Glutamatergic neuron (in vitro differentiated cells): ENCODE measurements at places on chromosomes 11 and 22.
A peak's percentile ranks its signal among the peaks of the same experiment; 100 is the strongest.

DNA sequence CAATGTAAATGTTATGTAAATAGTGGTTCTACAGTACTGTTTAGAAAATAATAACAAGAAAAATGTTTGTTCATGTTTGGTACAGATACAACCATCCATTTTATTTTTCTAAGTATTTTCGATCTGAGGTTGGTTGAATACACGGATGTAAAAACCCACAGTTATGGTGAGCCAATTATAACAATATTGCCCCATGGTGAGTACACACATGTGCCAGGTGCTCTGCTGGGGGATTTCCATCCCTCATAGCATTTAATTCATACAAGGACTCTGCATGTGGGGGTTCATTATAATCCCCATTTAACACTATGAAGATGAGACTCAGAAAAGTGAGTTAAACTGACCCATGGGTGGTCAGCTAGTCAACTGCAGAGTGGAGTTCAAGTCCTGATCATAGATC, 23.3 kb upstream of the TTC28 start:
- no peak for DNase-seq

DNA sequence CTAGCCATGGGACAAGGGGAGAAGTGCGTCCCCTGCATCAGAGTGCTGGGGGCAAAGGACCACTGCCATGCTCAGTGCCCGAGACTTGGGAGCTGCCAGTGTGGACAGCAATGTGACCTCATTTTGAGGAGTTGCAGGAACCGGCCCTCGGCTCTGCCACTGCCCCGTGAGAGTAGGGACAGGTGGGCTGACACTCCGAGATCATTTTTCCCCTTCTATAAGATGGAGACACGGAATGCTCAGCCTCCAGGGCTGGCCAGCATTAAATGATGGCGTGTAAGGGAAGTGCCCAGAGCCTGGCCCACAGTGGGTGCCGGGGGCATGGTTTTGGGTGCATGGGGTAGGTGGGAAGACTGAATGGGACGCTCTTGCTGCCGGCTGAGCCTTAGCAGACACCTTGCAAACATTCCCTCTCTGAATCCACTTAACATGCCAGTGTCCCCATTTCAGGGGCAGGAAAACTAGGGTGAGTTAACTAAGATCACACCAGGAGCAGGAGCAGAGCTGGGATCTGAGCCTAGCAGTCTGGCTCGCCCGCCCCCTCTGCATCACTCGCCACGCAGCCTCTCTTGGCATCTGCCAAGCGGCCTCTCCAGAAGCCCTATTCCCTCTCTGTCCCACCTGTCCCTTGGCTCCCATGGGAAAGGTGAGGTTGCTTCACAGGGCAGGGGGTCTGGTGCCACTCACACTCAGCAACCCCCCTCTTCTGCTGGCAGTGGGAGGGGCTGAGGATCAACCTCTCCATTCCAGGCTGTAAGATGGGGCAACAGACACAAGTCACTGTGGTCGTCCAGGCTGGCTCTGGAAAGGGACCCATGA, 13.6 kb downstream of the NPTXR start:
- DNase-seq, result peak; percentile 8

DNA sequence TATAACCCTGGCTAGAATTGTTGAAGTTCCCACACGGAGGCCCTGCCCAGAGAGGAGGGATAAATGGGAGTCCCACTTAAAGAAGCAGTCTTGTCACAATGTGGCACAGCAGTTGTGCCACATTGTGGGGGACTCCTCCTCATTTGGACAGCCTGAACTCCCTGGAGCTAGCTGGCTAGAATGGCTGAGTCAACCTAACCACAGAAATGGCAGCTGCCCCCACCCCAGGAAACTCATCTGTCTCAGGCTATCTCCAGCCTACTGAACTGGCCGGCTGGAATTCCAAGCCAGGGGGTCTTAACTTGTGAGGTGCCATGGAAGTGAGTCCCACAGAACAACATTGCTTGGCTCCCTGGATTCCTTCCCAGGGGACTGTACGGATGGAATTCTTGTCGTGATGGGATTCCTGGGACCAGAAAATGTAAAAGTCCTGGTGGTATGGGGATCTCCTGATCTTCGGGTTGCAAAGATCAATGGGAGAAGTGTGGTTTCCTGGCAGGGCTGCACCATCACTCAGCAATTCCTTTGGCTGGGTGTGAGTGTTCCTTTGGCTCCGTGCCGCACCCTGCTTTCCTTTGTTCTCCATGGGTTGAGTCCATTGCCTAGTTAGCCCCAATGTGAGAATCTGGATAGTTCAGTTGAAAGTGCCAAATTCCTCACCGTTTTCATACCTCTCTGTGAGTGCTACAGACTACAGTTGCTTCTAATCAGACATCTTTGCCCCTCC, 791.2 kb upstream of the FAT3 start:
- no peak for DNase-seq

GRCh38 chr11:71266114-71266833, 13.9 kb upstream of the SHANK2 start:
- no peak for DNase-seq

DNA sequence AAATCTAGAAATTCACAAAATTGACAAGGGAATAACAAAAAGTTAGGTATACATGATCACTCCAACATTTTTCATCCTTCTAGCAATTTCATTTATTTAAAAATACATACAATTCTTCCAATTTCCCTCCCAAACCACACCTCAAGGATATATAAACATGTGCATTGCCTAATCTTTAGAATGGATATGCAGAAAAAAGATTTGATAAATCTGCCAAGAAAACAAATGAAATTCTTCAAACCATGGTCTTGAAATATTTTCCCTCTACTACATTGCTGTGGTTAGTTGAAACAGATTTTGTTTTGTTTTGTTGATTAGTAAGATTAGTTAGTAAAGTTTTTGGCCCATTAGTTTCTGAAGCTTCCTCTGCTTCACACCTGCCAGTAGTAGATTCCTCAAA, 703.3 kb upstream of the CCDC179 start:
- no peak for DNase-seq

- DNase-seq, result peak; percentile 94
Measured at GRCh38 chr22:17121233-17122195, at the start of gene TMEM121B. Gene TMEM121B (minus strand): TSS chr22:17121360. CDS start chr22:17121127, 233 bp downstream.

DNA sequence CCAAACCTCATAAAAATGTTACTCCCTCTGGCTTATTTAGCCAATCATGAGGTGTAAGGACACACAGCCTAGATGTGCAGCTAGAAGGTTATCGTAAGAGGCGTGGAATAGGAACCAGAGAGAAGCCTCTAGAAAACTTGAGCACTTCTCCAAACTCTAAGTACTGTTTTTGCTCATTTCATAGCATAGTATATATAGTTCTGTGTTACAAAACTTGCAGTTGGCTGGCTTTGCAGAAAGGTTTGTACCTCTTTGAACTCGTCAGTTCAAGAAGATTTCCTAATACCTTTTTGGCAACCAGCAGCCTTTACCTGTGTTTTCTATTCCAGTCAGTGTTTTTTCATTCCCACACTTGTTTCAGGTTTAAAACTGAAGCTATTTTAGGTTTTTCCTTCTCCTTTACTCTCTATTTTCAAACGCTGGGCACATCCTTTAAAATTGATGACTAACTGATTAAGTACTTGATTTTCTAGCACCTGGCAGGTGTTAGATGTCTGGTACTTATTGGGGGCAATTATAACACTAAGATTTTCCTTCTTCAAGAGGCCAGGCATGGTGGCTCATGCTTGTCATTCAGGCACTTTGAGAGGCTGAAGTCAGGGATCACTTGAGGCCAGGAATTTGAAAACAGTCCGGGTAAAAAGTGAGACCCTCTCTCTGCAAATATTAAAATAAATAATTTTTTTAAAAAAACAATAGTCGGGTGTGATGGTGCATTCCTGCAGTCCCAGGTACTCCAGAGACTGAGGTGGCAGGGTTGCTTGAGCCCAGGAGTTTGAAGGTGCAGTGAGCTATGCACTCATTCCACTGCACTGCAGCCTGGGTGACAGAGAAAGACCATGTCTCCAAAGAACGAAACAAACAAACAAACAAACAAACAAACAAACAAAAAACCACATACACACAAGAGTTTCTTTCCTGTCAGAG, 125.2 kb downstream of the LRRC4C start:
- no peak for DNase-seq

DNA sequence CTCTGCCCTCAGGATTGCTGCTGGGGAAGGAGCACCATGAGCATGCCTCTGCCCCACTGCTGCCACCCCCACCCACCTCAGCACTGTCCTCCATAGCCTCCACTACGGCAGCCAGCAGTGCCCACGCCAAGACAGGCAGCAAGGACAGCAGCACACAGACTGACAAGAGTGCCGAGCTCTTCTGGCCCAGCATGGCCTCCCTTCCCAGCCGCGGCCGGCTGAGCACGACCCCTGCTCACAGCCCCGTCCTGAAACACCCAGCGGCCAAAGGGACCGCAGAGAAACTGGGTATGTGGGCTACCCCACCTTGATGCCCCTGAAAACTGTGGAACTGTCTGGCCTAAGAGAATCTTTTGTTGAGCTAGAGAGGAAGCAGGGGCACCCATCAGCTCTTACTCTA, 101.0 kb downstream of the AMOTL1 start:
- DNase-seq, result no peak

DNA sequence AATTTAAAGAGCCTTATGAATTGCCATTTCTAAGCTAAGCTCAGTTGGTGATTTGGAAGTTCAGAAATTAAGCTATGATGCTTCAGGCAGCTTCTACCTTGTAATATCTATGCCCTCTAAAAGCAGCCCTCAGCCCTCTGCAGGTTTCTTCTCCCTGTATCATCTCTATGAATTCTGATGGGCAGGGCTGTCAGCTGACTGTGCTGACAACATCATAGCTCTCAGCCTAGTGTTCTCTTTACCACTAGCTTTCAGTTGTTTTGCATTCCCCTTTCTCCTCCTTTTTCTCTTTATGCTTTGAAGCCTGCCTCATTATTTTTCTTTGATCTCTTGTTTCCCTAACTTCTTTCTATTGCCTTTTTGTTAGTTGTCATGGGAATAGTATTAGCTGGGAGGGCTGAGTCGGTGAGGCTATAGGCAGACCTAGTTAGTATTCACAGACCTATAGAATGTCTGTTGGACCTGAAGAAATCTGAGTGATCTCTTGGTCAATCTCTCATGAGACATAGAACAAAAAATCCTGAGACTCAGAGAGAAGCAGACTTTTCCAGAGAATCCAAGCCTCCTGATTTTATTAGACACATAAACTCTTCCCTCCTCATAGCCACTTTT, 535.4 kb downstream of the RAB38 start:
- no peak for DNase-seq

DNA sequence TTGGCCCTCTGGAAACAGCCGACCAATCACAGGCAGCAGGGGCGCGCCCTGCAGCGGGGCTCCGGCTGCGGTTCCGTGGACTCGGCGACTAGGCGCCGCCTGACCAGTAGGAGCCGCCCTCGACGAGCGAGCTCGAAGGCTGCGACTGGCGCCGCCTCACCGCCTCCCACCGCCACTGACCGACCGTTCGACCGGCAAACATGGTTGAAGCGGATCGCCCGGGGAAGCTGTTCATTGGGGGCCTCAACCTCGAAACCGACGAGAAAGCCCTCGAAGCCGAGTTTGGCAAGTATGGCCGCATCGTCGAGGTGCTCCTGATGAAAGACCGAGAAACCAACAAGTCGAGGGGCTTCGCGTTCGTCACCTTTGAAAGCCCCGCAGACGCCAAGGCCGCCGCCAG, at the start of gene RBMXL2:
RBMXL2 (plus strand) TSS at position 78 of the 400 bp plus-strand sequence; CDS start at position 201, 123 bp downstream.
- no peak for DNase-seq

DNA sequence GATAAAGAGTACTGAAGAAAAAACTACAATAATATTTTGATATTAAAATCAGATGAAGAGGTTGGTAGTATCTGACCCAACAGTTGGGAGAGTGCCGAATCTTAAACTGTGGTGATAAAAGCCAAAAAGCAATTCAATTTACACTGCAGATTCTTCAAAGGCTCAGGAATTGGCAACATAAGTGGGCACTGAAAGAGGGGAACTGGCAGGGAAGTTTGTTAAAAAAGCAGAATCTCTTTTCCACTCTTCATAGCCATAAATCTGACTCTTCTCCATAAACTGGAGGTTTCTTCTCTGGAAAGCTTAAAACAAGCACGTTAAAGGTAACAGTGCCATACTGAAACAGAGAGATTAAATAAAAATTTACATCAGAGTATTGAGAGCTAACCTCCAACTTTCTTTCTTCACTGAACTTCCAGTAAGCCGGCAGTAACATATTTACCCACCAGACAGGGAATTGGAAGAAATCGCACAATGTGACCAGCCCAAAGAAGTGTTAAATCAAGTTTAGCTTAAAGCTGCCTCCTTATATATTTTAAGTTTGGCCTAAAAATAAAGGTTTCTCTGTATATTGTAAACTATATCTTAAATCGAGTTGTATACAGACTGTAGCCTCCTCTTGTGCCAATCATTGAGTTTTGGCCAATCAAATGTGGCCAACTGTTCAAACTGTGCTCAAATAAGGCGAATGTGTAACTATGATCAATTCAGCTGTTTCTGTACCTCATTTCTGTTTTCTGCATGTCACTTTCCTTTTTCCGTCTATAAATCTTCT, 358.3 kb downstream of the NXPE2 start:
- DNase-seq, result no peak

DNA sequence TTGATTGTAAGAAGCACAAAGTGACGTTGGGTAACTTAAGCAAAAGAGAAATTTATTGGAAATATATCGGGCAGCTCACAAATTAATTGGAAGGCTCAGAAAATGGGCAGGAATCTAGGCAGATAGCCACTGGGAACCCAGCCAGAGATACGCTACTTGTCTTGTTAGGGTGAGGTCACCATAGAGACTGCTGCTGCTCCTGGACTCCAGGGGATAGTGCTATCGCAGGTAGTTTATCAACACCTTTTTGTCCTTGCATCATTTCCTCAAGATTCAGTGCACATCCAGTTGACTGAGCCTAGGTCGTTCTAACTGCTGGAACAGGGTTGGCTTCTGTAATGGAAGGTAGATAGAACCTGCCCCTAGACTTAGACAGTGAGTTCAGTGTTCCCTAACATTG, 19.6 kb downstream of the AMOTL1 start:
- DNase-seq, result no peak
